Stimulated activated CD8-positive, alpha-beta memory T cell treated with anti-CD3 and anti-CD28 coated beads, Interleukin-2, amount 100 ng/mL, for 48 hours (primary cell): ENCODE measurements at places on chromosomes 7 and 10.

DNA sequence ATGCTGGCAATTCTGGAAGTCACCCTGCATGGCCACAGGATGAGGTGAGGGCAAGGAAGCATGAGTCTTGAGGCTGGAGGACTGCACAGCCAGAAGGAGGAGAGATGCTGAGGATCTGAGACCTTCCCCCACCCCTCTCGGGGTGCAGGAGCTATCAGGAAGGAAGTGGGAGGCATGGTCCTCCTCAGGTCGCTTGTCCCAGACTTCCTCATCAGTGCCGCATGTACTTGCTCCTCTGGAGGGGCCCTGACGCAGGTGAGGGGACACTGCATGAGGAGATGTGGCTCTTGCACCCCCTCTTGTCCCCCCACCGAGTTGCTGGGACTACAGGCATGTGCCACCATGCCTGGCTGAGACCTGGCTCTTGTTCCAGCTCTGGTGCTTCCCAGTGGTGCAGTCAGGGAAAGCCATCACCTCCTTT is 5.7 kb upstream of the ZMIZ1 start:
- DNase-seq: no peak

- DNase-seq: no peak
Observed at GRCh38 chr7:143285470-143285778, 666 bp downstream of the TMEM139 start.

DNA sequence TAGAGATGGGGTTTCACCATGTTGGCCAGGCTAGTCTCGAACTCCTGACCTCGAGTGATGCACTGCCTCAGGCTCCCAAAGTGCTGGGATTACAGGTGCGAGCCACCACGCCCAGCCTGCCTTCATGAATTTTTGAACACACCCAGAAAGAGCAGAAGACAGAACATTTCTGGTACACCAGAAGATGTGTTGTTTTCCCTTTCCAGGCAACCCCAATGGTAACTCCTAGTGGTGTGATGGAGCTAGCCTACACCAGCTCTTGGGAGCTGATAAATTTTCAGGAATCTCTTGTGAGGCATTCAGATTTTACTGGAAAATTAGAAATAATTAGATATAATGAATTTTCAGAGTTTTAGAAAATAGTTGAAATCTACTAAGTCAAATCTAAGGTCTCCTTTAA is 904 bp upstream of the CCDC7 start:
- DNase-seq: no peak

GRCh38 chr7:71659622-71660021 is 527.7 kb downstream of the GALNT17 start:
- DNase-seq: no peak

DNA sequence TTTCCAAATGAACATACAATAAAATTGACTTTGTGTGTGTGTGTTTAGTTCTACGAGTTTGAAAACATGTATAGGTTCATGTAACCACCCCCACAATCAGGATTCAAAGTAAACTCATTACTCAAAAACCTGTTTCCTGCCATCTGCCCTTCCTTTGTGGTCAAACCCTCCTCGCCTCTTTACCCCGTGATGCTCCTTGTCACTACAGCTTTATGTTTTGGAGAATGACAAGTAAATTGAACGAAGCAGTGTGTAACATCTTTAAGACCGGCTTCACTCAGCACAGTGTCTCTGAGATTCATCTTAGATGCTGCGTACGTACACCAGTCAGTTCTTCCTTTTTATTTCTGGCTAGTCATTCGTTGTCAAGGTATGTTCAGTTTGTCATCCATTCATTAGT is 54.6 kb upstream of the MKI67 start:
- no peak for DNase-seq
